ENCODE measurements at places on chromosomes 7 and 10.

DNA sequence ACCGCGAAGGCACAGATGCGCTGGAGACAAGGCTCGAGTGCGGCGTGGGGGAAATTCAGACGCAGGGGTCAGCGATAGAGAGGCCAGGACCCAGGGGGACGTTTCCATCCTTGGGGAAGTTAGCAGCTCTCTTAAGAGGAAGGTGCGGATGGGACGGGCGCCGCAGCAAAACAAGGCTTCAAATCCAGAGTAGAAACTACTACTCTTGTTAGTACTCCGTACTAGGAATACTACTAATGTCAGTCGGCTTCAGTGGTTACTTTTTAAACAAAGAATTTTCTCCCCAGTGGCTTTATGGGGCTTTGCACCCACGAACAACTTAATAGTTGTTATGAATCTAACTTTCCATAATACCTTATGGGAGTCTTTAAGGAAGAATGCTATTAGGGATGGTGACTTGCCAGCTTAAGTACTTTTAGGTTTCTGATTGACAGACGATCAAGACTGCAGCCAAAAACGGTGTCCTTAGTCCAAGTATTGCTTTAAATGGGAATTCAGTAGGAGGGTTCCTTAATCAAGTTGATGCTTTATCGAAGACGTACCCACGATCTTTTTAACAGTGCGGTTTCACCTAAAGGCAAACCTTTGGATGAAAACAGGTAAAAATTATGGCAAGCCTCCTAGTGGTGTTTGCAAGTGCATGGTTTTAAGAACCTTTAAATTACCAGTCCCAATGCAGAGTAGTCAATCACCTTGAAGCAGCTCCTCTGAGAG is 812 bp upstream of the IDE start:
- DNase-seq, result no peak

DNA sequence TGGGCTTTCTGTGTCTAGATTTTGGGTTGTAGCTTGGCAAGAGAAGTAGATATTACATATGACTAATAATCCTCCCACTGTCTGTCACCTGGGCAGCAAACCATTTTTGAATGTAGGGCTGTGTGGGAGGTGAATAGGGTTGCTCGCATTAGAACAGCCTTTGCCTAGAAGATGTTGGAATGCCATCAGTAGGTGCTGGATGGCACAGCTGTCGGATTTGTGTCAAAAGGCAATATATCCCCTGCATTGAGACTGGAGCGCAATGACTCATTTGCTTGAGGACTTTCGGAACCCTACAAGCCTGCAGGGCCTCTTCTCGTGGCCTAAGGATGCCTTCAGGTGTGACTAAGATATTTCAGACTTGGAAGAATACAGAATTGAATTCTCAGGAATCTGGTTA is 323.8 kb downstream of the GPR158 start:
- DNase-seq, result no peak

- no peak for DNase-seq
These were observed 58.5 kb downstream of the MACC1 start for GRCh38 chr7:20158684-20159083.

GRCh38 chr7:65449505-65449852 is 75.8 kb downstream of the ZNF92 start:
- no peak for DNase-seq

DNA sequence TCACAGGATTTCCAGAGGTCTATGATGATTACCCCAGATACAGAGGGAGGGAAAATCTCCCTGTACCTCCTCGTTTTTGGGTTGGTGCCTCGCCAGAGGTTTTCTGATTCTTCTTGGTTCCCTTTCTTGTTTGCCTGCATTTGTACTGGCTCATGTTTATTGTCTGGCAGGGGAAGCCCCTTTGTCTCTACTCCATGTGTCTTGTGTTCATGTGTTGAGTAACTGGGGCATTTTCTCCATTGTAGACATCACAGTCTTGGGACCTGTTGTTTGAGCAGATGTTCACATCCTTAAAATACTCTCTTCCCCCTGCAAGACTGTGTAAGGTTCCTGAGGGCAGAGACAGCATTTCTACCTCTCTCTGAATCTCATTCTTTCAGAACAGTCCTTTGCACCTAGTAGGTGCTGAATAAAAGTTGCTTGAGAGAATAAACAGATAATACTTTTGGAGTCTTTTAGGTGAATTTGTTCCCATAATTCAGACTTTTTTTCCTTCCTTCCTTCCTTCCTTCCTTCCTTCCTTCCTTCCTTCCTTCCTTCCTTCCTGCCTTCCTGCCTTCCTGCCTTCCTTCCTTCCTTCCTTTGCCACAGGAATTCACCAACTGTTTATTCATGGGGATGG is 25.1 kb downstream of the CDK14 start:
- no peak for DNase-seq

DNA sequence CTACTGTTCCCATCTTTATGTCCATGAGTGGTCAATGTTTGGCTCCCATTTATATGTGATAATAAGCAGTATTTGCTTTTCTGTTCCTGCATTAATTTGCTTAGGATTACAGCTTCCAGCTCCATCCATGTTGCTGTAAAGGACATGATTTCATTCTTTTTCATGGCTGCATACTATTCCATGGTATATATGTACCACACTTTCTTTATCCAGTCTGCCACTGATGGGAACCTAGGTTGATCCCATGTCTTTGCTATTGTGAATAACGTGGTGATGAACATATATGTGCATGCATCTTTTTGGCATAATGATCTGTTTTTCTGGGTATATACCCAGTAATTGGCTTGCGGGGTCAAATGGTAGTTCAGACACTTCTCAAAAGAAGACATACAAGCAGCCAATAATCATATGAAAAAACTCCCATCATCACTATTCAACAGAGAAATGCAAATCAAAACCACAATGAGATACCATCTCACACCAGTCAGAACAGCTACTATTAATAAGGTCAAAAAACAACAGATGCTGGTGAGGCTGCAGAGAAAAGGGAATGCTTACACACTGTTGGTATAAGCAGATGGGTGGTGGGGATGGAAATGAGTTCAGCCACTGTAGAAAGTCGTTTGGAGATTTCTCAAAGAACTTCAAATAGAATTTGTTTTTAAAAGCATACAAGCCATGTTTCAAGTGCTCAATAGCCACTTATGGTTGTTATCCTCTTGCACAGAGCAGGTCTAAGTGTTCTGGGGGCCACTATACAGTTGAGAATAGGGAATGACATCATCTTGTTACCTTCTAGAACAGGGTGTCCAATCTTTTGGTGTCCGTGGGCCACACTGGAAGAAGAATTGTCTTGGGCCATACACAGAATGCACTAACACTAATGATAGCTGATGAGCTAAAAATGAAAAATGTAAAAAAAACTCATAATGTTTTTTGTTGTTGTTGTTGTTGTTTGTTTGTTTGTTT is 23.2 kb upstream of the SDK1 start:
- no peak for DNase-seq

DNA sequence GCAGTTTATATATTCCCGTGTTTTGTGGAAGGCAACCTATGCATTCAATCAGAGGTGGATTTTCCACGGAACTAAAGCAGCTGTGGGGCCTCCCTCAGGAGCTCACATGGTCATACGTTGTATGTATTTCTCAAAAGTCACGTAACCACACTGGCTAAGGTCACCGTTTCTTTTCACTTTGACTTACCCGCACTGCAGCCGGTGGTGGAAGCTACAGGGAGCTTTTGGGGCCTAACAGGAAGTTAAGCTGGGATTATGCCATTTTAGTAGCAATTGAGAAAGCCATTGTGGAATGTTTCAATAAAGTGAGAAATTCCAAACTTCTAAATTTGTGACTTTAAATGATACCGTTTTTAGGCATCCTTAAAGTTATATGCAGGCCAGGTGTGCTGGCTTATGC is 111.2 kb upstream of the KLF6 start:
- no peak for DNase-seq

DNA sequence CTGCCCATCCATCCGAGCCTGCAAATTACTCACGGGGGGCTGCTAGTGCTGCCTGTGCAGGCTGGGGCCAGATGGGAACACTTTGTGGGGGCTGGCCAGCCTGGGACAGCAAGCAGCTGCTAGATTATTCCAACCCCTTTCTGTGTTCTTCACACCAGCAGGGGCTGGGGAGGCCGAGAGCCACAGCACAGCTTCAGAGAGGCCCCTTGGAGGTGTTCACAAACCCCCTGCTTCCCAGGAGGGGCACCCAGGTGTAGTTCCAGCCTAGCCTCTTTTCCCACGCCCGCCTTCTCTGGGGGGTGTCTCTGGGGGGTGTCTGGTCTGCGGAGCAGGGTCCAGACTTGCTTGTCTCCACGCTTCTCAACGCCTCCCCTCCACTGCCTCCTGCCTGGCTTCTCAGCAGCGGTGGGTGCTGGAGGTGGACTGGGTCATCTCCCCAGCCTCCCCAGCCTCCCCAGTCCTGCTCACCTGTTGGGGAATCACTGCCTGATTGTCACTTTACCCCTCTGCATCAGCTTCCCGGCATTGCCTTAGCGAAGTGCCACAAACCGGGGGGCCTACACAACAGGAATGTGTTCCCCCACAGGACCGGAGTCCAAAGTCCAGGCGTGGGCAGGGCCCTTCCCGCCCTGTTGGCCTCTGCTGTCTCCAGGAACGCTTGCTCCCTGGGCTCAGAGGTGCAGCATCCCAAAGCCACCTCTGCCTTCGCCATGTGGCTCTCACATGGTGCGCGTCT is 74.0 kb upstream of the EN2 start:
- no peak for DNase-seq

DNA sequence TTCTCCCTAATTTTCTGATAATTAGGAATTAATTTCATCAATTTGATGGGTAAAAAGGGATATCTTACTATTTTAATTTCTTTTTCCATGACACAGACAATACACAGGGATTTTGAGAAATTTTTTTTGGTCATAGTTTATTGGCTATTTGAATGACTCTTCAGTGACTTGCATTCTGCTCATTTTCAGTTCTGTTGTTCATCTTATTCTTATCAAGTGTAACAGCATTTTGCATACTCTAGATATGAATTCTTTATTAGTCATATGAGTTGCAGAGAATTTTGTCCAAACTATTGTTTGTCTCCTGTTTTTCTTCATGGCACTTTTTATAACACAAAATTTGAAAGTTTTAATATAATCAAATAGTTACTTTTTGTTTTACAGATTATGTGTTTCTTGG is 41.7 kb downstream of the MKLN1 start:
- DNase-seq, result no peak

GRCh38 chr10:35643151-35644049 is 1.3 kb upstream of the FZD8 start:
- DNase-seq, result no peak

DNA sequence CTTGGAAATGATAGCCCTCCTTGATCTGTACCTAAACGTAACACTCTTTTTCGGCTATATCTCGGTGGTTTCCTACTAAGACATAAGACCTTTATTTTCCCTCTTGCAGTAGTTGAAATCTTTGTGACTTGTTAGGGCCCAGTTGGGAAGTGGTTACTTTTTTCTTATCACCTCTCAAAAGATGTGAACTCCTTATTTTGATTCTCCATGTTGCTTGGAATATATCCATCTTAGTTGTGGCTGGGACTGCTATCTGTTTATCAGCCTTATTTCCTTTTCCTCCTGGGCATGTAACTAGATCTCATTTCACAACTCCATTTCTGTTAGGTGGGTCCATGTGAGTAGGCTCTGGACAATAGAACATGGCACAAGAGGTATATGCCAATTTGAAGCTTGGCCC is 4.1 kb upstream of the CPED1 start:
- DNase-seq, result no peak

DNA sequence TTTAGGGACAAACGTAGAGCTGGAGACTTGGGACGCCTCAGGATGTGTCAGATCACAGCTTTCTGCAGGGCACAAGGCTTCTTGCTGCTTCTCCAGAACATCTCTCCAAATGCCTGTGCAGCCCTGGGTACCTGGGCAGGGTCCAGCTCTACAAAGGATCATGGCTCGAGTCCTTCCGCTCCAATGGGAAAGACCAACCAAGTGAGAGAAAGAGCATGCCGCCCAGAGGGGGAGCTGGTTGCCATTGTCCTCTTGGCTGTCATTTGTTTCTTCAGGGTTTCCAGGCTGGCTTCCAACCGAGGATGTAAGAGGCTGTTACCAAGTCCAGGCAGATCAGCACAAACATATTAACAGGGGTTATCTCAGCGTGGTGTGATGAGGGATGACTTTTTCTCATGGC is 5.6 kb upstream of the LEP start:
- no peak for DNase-seq

DNA sequence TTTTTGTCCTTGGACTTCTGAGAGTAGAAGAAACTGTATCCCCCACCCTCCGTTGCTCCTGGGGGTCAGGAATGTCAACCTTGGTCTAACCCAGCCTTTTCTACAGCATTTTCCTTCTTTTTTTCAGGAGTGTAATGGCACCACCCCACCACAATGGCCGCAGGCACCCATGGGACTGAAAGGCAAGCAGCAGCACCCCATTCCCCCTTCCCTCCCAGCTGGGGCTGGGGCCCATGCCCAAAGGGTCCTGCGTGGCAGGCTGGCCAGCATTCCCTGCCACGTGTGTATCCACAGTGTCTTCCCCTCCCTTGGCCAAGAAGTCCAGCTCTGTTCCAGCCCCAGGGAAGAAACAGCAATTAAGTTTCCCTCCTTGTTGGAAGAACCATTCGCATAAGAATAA is 106.9 kb downstream of the ZPBP start:
- no peak for DNase-seq

DNA sequence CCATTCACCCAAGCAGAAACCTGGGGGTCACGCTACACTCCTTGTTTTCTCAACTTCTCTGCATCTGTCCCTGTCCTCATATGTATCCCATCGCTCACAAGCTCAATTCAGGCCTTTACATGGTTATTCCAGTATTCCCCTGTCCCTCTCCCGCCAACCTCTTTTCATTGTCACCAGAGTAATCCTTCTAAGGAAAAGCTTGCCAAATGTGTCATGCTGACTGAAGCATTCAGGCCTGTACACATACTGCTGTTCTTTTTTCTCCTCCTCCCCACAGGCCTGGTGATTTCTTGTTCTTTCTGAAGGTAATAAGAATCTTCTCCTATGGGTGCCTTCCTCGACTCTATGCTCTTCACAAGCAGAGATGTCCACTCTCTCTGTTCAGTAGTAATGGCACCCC is 282.2 kb downstream of the PHTF2 start:
- no peak for DNase-seq

- DNase-seq, result no peak
These were observed 13.7 kb upstream of the TRA2A start for GRCh38 chr7:23545493-23545892.

DNA sequence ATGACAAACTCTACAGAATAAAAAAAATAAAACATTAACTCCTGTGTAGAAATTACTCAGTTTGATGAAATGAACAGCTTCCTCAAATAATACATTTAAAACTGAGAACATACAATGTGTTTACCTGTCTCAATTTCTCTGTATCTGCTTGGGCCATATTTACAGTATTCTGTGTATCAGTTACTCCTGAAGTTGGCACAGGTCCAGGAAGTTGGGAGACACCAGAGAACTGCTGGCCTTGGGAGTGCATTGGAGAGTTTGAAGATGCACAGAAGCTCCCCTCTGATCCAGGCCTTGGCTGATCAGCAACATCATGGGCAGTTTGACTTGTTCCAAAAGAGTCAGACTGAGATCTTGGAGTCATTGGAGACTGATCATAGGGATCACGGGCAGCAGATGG is 155.1 kb downstream of the GALNT11 start:
- no peak for DNase-seq

GRCh38 chr10:99993701-99994689 is 15.8 kb downstream of the DNMBP start:
- no peak for DNase-seq
